ENCODE measurements at places on chromosomes 13 and 19. TPM values are rescaled to one million over a fixed set of nuclear protein-coding genes. Genes with fewer than 3 reads are reported as not detected.

GRCh38 chr13:40508767-40509342 is 157.6 kb downstream of the FOXO1 start:
- DNase-seq, result no peak

DNA sequence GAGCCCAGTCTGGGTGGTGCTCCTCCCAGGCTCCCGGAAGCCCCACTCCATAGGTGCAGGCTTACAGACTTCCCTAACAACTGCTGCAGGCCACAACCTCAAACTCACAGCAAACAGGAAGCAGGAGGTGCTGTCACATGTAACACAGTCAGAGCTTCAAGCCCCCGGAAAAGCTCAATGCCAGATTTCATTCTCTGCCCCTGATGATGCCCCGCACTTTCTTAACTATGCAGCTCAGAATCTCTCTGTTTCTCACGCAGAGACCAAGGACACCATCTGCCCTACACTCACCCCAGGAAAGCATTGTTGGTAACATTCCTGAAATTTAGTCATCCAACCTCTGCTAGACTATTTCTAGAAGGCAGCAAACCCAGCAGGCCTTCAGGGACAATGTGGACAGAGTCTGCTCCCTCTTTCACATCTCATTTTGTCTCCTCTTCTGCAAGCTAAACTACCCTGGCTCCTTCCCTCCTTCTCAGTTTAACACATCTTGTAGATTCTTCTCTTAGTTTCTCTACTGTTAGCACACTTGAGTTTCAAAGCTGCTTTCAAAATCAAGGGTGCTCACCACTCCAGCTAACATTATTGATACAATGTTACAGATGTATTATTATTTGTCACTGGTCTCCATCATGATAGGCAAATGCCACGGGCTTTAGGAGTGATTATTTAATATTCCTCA is 162.5 kb downstream of the KCTD12 start:
- no peak for DNase-seq

- DNase-seq, result no peak
Measured at GRCh38 chr19:13055213-13056051, 47.2 kb downstream of the LYL1 start.

DNA sequence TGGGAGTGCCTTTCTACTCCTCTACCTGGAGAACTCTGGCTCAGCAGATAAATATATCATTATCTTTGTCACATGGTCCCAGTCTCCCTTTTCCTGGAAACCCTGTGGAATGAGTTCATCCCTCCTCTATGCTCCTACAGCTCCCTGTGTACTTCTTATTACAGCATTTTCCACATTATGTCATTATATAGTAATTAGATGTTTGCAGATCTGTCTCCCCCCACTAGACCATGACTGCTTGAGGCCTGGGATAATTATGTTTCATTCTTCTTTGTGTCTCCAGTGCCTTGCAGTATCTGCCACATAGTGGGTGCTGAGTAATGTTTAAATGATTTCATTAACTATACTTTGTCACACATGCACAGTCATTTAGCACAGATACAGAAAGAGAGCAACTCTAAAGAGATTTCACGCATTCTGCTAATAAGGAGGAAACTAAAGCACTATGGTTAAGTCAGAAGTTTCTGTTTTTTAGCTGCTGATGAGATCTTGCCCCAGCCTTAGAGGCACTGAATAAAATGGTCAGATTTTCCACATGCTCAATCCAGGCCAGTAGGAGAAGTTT is 66.1 kb upstream of the DIAPH3 start:
- no peak for DNase-seq

- DNase-seq, result no peak
Measured at GRCh38 chr13:95060014-95060519, 241.2 kb downstream of the ABCC4 start.

- DNase-seq, result no peak
Measured at GRCh38 chr13:25869941-25870340, 181.9 kb downstream of the SHISA2 start.

GRCh38 chr13:85638265-85638664 is 161.0 kb downstream of the SLITRK6 start:
- no peak for DNase-seq

DNA sequence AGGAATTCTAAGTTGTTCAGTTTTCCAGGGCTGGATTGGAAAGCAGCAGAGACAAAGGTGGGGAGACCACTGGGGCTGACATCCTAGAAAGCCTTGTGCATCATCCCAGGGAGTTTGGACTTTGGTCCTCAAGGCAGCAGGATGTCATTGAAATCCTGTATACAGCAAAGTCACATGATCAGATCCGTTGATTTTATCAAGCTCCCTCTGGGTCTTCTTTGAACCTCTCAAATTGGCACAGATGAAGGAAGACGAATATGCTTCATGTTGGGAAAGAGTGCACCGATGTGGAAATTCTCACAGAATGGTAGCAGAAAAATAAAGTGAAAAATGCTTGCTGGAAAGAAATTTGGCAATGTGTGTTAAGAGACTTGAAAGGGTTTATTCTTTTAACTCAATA is 149.8 kb upstream of the TMTC4 start:
- no peak for DNase-seq

Gene ZNF324B
- polyA plus RNA-seq, result 4.9 TPM

Gene ZNF723
- not detected for polyA plus RNA-seq

Gene NXNL1
- polyA plus RNA-seq, result 0.12 TPM

Gene FLT3
- 0.28 TPM for polyA plus RNA-seq

Gene KLK12
- not detected for polyA plus RNA-seq

Gene NUP58
- 51.4 TPM for polyA plus RNA-seq
